Kidney tubule cell (primary cell): ENCODE measurements at places on chromosomes 16 and 17.

DNA sequence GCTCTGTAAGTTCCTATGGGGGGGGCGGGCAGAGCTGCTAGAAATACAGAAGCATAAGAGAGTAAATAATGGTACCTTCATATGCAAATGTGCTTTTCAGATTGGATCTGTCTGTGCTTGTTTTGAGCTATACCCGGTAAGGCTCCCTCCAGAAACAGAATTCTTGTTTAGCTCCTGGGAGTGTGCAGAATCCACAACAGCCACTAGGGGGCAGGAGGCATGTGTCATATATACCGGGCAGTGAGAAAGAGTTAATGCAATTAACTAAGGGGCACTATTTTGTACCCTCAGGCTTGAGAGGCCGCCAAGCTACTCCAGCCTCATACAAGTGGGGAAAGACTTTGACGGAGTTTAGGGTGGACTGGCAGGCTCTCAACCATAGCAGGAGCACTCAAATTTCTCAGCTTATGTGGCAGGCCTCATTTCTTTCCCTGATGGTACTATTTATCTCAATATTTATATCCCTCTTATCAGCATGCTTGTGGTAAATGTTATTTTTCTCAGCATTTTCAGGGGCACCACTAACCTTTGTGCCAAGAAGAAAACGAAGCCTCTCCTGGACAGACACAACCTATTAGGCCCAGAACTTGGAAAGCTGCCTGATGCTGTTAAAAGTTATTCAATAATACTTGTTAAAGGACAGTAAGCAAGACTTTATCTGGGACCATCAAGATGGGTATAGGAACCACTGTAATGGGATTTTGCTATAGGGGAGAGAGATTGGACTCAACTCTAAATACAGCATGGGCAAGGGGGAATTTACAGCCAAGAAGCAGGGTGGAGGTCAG lies 10.7 kb upstream of the CENPV start:
- peak; percentile 68 for DNase-seq

GRCh38 chr16:75761108-75761507 lies 34.8 kb upstream of the CPHXL start:
- DNase-seq, result no peak

DNA sequence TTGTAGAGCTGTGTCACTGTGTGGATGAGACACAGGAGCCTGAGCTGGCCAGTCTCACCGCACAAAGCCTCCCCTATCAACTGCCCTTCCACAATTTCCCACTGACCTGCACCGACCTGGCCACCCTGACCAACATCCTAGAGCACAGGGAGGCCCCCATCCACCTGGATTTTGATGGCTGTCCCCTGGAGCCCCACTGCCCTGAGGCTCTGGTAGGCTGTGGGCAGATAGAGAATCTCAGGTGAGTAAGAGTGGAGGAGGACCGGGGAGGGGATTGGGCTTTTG lies 37.4 kb downstream of the NLRC5 start:
- no peak for DNase-seq

DNA sequence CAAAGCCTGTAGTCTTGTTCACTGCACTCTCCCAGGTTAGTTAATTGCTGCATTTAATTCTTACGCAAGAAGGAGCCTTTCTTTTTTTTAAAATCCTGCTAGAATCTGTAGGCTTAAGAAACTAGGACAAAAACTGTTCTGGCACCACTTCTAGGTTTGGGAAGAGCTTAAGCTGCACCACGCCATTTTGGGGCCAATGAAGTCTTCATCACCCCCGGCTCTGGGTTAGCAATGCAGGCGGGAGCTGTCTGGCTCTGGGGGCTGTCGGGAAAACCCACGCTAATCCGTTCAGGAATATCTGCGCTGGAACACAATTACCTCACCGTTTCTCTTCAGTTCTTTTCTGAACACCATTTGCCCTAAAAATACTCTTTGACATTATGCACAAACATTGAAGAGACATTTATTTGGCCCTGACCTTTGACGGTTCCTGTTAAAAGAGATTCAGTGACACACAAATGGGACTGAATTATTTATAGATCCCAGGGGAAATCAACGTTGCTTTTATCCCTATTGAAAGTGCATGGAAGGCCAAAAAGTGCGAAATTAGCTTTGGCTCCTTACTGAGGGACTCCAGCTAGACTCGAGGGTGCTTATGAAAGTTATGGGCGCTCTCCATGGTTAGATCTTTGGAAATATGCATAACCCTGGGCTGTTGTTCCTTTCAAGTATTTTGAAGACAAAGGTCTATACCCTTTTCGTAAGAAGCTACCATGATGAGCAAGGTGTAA lies 249.2 kb downstream of the HAPSTR1 start:
- no peak for DNase-seq

DNA sequence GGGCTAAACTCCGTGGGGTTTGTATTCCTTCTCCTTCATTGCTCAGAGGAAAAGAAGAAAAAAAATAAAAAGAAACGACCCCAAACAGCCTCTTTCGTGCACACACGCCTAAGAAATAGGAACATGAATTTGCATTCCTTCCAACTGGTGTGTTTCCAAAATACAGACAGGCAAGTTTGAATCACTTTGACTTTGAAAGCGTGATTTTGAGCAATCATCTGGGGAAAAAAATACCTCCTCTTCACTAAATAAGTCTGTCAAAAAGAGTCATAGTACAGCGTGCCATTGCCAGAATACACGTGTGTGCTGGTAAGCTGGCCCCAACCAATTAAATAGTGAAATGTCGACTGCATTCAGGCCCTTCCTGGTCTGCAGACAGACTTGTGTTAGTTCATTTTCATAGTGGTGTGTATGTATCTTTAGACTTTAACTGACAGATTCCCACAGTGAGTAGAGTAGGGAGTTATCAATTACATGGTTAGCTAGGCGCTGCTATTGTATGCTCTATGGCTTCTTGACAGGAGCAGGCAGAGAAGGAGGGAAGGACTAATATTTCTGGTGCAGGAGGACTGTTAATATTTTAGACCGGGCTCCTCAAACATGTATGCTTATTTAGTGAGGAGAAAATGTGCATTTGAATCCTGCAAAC lies 618.3 kb downstream of the MAF start:
- no peak for DNase-seq

GRCh38 chr17:70829876-70830275 lies 660.5 kb downstream of the KCNJ2 start:
- DNase-seq, result no peak

DNA sequence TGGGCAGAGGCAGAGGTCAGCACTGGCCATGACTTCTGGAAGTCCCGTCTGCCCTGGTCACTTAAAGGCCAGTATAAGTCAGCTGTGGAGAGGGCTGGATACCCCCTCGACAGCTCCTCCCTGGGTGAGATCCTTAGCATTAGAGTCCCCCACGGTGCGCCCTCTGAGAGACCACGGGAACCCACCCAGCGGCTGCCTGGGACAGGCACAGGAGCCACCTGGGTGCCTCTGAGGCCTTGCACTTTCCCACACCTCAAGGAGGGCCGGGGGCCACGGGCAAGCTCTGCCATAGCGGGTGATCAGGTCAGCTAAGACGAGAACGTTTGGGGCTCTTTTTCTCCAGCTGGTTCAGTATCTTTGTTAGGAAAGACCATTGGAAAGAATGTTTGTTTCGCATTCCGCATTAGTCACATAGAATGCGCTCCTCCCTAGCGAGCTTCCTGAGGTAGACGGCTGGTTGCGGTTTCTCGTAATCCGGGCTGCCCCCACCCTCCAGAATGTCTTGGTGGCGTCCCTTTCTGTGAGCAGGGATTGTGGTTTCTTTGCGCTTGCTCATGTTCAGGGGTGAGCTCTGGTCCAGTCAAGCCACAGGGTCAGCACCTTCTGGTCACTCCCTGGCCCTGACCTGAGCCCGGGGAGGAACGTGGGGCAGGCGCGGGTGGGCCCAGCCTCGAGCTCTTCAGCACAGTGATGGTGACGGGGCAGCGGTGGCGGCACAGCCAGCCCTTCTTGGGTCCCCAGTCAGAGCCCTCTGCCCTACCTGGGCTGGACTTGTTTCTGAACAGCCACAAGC lies 25.2 kb downstream of the NME3 start:
- no peak for DNase-seq

- no peak for DNase-seq
These were observed 203.4 kb upstream of the FOXF1 start for GRCh38 chr16:86306811-86307513.

GRCh38 chr17:54900457-54901229 lies at the start of gene TOM1L1:
TOM1L1 (plus strand) TSS chr17:54900852; CDS start chr17:54900866, 14 bp downstream.
- peak; percentile 90 for DNase-seq

GRCh38 chr17:39753514-39754160 lies 15.9 kb downstream of the GRB7 start:
- no peak for DNase-seq

- DNase-seq, result peak; percentile 61
These were observed 38.9 kb upstream of the SNN start for GRCh38 chr16:11629071-11630030.

DNA sequence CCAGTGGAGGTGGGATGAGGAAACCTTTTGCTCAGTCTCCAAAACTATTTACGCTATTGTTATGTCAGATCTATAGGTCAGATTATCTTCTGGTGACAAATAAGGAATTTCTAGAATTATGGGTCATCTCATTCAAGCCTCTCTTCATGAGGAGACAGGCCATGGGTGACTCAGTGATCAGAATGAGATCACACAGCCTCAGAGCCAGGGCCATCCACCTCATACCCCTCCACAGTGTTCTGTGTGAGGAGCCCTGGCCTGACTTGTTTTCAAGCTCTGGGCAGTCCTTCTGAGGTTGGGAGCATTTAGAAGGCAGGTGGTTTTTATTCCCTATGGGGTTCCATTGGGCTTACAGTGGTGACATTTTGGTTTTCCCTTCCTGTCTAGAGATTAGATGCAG lies 26.5 kb downstream of the YPEL2 start:
- DNase-seq, result peak; percentile 83

DNA sequence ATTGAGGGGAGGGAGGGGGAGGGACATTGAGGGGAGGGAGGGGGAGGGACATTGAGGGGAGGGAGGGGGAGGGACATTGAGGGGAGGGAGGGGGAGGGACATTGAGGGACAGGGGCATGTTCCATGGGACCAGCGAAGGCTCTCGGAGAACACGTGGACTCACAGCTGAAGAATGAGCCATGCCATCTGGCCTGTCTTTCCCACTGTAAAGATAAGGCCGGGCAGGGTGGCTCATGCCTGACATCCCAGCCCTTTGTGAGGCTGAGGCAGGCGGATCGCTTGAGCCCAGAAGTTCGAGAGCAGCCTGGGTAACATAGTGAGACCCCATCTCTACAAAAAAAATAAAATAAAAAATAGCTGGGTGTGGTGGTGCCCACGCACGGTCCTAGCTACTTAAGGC lies 32.5 kb downstream of the RPH3AL start:
- DNase-seq, result no peak

GRCh38 chr17:38603786-38604478 lies 1.8 kb downstream of the SRCIN1 start:
- no peak for DNase-seq

GRCh38 chr17:39935909-39936308 lies 8.4 kb downstream of the LRRC3C start:
- DNase-seq, result no peak

DNA sequence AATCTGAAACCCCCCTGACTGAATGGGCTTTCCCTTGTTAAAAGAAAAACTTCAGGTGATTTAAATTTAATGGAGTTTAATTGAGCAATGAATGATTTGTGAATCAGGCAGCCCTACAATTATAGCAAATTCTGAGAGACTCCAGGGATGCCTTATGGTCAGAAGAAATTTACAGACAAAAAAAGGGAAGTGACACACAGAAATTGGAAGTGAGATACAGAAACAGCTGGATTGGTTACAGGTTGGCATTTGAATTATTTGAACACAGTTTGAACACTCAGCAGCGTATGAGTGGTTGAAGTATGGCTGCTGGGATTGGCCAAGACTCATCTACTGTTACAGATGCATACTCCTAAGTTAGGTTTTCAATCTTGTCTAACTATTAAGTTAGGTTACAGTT lies 19.0 kb upstream of the CPHXL start:
- no peak for DNase-seq

DNA sequence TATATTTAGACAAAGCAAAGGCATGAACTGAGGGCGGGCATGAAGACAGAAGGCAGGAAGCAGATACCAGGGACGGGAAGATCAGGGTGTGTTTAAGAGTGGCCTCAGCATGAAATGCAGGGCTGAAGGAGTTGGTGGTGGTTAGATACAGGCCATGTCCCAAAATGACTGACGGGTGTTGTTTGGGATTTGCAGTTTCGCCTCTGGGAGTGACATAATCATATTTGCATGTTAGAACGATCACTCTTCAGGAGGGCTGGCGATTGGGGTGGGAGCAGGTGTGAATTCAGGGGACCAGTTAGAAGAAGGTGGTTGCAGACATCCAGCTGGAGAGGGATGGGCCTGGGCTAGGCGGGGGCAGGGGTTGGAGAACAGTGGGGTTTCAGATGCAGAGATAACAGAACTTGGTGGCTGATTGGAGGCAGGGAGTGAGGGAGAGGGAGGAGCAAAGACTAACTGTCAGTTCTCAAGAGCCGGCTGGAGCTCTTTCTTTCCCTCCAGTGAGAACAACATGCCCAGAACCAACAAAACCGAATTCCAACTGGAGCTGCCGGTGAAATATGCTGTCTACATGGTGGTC lies 27.2 kb upstream of the ITGAX start:
- DNase-seq, result no peak
